NCI-H187 treated with DMSO at 0.1 percent for 48 hours (cell line): ENCODE measurements at places on chromosomes 11 and 22.

GRCh38 chr22:27834364-27835185 lies 33.0 kb upstream of the MN1 start:
- DNase-seq = no peak

DNA sequence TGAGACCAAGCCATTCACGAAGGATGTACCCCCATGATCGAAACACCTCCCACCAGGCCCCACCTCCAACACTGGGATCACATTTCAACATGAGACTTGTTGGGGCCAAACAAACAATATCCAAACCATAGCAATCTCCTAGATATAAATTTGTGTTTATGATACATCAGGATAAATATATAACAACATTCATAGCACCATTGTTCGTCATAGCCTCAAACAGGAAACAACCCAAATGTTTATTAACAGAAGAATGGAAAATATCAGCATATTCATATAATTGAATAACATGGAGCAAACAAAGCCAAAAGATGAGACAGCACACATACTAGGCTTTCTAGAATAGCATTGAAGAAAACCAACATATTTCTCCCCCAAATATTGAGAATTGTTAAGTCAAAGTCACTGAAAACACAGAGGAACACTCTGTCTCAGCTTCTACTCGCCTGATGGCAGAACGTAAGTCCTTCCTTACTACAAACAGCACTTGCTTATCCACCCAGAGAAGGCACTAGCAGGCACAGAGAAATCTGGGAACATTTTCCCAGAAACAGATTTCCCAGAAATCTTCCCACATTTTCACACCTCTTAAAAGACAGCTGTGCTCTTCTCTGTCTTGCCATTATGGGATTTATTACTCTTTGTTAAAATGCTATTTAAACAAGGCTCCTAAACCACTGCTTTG lies 8.1 kb upstream of the GDPD4 start:
- no peak for DNase-seq

- DNase-seq = no peak
These were observed 308.6 kb downstream of the DLG2 start for GRCh38 chr11:85318573-85318972.

DNA sequence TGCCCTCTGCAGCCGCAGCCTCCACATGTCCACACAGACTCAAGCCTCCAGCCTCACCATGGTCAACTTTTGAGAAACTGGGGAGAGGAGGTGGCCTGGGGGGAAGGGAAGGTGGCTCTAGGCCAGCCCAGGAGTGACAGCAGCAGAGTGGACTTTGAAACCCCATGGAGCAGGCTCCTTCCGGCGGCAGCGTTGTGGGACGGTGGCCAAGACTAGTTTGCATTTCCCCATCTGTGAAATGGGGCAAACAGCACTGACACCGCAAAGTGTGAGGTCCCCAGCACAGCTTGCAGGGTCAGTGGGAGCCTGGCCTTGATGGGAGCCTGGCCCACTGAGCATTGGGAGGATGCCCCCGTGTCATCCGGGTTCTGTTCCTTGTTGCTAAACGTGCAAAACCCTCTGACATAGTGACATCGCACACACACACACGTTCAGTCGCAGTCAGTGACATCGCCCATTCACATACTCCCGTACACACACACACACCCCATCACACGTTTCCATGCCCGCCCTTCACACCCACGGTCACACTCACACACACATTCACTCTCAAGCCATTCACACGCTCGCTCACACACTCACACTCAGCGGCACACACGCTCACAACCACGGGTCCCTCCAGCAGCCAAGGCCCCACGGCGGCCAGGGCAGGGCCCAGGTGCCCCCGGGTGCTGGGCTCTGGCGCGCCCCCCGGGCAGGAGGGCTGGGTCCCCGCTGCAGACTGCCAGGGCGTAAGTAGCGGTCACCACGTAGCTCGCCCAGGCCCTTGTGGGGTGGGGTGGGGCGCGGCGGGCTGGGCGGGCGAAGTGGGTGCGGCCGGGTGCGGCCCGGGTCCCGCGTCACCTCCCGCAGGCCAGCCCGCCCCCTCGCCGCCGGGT lies 585 bp downstream of the CYB5R3 start:
- DNase-seq = no peak

DNA sequence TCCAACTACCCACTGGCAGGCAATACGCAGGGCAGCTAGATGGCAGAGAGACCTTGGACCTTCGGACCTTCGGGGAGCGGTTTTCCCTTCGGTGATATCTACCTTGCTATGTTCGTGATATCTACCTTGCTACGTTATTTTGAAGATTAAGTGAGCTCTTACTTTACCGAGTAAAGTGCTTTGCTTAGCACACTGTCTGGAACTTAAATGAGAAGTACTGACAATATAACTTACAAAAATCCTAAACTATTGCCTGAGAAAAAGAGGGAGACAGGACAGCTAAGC lies 1.0 kb upstream of the PRDM10 start:
- no peak for DNase-seq

DNA sequence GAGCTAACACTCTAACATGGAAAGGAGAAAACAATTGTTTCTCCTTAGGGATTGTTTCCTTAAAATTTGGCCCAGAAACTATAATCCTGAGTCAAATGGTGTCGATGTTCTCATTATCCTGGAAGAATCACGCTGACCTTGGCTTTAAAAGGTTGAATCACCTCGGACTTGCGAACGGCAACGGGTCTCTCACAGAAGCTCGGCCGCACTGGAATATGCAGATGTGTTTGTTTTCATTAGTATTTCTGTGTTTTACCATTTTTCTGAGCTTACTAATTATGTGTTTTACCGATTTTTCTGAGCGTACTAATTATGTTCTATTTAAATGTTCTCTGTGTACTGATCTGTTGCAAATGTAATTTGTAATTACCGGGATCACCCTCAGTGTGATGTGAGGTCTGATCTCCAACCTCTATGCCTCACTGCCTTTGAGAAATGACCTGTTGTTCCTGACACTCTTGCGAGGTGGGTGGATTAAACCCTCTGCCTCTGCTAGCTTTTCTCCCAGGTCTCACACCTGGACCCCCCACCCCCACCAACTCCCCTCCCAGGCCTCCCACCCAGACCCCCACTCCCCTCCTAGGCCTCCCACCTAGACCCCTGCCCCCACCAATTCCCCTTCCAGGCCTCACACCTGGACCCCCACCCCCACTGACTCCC lies 38.3 kb upstream of the BRSK2 start:
- DNase-seq = no peak

DNA sequence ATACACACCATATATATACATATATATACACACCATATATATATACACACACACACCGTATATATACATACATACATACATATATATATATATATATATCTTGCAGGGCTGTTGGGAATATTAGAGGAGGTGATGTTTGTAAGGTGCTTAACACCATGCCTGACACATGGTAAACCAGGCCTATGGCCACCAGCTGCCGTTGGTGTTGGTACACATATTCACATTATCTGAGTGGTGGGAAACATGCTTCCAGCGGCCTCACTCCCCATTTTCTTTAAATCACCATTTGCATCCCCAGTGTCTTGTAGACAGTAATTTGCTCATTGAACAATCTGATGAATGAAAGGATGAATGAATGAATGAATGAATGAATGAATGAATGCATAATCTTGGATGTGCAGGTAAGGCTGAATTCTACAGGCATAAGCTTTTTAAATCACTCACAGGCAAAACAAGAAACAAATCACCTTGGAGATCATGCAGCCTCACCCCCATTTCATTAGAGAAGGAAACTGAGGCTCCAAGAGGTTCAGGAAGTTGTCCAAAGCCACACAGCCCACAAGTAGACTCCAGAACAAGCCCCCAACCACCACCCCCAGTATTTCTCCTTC lies 527.8 kb downstream of the MIAT start:
- DNase-seq = no peak

GRCh38 chr22:32623943-32624342 lies 149.3 kb downstream of the FBXO7 start:
- DNase-seq = no peak

DNA sequence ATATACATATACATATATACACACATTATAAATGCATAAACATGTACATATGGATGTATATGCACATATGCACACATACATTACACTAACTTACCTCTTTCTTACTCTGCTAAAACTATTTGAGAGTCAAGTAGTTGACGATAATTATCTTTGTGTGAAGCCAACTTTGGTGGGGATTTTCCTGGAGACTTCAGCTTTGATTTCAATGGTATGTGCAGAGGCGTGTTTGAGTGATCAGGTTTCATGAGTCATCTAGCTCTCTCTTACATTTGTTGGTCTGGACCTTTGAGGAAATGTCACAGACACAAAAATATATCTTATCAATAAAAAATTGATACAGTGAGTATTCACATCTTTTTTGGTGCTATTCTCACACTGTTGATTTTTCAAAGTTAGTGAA lies 769.1 kb upstream of the LUZP2 start:
- no peak for DNase-seq

DNA sequence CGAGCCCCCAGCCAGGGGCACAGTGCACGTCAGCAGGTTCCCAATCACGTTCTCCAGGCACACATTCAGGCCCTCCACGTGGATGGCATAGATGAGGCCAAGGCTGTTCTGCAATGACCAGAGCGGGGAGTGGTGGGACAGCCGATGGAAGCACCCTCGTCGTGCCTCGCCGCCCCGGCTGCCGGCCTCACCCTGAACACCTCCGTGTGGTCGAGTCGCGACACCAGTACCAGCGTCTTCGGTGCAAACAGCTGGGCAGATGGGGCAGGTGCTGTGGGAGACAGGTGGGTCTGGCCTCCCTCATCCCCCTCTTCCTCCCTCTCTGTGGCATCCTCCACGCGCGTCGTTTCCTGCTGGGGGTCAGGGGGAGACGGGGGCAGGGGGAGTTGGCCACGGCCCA lies 7.5 kb downstream of the SBF1 start:
- no peak for DNase-seq

DNA sequence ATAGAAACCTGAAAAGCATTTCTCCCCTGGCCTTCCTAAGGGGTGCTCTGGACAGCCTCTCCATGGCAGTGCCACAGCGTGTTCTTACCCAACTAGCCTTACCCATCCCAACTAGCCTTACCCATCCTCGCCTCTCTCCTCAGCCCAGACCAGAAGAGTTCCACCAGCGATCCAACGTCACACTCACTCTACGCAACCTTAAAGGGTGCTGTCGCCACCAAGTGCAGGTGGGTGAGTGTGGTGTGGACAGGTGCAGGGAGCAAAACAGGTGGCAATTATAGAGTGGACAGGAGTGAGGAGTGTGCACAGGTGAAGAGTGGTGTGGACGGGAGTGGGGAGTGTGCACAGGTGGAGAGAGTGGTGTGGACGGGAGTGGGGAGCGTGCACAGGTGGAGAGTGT lies 17.8 kb downstream of the TMEM121B start:
- DNase-seq = no peak
